ENCODE measurements at places on chromosomes 1 and 21.
A peak's percentile ranks its signal among the peaks of the same experiment; 100 is the strongest.

DNA sequence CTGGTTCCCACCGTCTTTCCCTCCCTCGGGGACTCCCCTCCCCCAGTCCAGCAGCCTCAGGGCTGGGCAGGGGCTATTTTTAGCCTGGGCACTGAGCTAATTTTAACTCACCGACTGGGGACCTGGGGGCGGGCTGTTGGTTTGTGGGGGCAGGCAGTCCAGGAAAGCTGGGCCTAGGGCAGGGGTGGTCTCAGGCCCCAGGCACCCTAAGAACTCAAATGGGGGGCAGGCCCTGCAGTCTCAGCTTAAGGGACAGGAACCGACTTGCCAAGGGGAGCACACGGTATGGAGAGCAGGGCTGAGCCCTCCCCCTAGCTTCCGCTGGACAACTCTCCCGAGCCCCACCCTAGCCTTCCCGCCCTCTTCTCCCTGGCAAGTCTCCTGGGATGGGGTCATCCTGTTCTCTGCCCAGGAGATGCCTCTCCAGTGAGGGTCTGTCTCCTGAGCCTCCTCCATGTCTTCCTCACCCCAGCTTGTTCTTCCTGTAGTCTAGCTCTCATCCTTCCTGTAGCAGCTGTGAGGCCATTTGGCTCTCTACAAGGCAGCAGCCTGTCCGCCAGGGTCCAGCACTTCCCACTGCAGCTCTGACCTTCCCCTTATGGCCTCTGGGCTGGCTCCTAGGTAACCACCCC lies 10.1 kb downstream of the MEF2D start:
- no peak for DNase-seq

DNA sequence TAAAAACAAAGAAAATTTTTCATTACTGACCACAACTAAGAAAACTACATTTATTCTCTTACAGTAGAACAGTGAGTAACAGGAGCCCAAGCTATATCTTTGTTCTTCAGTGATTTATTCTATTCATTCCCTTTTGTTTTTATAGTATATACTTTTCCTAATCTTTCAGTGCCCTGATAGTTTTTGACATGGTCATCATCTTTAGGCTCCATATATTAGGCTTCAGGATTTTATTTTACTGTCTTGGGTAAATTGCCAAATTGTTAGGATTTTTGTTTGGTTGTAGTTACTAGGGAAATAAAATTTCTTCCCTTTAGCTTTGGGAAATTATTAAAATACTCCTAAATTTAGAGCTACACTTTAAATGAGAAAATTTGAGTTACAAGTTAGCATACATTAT lies 10.3 kb downstream of the FBXO28 start:
- DNase-seq, result peak; percentile 25

DNA sequence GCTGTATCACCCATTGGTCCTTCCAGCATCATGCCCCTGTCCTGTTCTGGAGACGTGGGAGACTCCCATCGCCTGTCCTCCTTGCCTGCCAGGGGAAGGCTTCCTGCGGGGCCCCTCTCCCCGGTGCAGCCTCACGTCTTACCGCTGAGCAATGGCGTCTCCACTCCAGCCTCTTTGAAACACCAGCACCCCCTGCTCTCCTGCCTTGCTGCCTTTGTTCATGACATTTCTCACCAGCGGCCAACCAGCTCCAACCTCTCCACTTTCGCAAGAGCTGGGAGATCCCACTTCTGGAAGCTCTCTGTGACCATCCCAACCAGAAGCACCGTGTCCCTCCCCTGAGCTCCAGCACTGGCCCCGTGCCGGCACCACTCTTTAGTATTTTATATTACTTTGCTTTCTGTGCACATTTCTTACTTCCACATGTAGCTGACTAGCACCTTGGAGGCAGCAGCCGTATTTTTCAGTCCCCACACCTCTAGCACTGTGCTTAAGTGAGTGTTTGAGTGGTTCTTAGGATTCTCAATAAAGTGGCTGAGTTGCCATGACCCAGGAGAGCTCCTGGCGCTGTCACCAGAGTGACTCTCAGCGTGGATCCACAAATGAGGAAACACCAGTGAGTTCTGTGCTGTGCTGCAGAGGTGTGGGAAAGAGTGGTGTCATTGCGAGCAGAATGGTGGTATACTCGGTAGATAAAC lies 83.5 kb downstream of the ATP5PO start:
- no peak for DNase-seq

GRCh38 chr1:233340966-233341516 lies 13.5 kb downstream of the MAP3K21 start:
- no peak for DNase-seq

GRCh38 chr1:14142397-14143100 lies 442.6 kb downstream of the PRDM2 start:
- no peak for DNase-seq

Measured in fibroblast of skin of left biceps (primary cell).